ENCODE measurements at places on chromosomes 3 and 15. TPM values are rescaled to one million over a fixed set of nuclear protein-coding genes. Genes with fewer than 3 reads are reported as not detected.

MITF gene
- 16.2 TPM for total RNA-seq

MLF1 gene
- total RNA-seq, result 29.8 TPM

CEP19 gene
- 11.5 TPM for total RNA-seq

CCR2 gene
- total RNA-seq, result 1.7 TPM

ANXA2 gene
- total RNA-seq, result 733 TPM

CCR1 gene
- 24.1 TPM for total RNA-seq

RNU5B-1 gene
- not detected for total RNA-seq

SPINT1 gene
- 1.9 TPM for total RNA-seq

DNA sequence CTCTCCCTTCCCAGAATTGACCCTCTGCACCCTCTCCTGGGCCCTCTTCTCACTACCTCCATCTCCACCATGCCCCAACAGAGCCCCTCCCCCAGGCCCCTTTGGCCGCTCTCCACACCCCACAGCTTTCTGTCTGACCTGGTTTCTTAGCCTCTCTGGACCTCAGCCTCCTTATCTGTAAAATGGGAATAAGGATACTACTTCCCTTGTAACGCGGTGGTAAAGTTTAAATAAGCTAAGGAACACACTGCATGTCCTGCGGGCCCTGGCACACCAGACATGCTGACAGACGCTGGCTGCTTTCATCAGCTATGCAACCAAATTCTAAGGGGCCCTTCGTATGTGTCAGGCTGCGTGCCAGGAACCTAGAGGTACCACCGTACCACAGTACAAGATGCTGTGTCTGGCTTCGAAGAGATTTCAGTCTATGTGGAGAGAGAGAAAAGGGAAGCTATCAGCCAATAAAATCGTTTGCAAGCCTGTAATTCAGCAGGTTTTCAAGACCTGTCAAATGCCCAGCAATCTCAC, 777 bp upstream of the SLC51A start:
- no peaks in the 10 kb centered on the region for H3K27me3 ChIP-seq
- H3K36me3 ChIP-seq, result no peaks in the 10 kb centered on the region
- no peak overlapping the region for H3K4me3 ChIP-seq
- no peak for DNase-seq
- H3K4me1 ChIP-seq, result peaks cover 45% of the 10 kb centered on the region

DNA sequence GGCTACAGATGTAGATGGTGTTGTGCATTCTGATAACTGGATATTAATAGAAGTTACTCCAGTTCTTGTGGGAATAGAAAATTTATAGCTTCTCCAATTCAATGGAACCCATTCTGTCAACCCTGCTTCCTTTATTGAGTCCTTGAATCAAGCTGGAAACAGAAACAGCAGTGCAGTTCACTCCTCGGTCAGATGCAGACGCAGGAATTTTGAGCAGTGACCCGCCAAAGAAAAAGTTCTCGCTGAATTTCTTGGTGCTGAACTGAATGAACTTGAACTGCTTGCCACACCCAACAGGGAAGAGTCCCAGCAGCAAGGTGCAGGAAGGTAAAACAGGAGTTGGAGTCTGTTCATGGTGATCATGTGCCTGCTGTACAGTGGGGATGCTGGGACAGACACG, 10.3 kb downstream of the HRH1 start:
- H3K36me3 ChIP-seq, result no peaks in the 10 kb centered on the region
- DNase-seq, result no peak
- no peaks in the 10 kb centered on the region for H3K4me1 ChIP-seq
- H3K4me3 ChIP-seq, result no peak overlapping the region

DNA sequence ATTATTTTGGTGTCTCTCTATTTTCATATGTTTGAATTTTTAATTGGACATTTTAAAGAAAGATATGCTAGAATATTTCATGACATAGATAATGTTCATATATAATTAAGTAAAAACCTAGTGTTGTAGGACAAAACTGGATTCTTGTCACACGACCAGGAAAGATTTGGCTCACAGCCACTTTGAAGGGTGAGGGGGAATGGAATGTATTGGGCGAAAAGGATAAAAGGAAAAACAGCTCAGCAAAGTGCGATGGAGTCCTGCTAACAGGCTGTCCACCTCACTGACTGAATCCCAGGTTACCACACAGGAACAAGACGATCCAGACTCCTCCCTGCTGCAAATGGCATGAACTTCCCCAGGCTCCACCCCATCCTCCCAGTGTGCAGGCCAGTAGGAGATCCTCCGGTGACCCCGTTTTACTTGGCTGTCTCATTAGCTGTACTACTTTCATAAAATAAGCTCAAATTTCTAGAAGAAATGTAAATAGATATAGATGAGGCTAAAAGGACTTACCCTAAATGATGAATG, 186.2 kb downstream of the CD47 start:
- no peak overlapping the region for H3K4me3 ChIP-seq
- DNase-seq, result no peak
- H3K27me3 ChIP-seq, result no peaks in the 10 kb centered on the region
- H3K4me1 ChIP-seq, result peaks cover 14% of the 10 kb centered on the region
- H3K27ac ChIP-seq, result no peak overlapping the region

DNA sequence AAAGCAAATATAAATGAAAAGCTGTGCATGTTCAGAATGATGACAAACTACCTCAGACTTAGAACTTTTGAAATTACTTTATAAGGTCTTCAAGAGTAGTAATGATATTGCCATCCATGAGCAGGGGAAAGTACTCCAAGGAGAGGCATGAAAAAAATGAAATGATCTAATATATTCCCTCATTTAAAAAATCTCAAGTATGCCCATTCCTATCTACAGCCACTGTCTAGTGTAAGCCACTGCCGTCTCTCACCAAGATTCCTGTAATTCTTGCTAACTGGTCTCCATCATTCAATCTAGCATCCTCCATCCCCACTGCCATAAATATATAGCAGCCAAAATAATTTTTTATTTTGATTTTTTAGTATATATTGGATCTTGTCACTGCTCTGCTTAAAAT, 258.8 kb downstream of the PLOD2 start:
- H3K27me3 ChIP-seq, result no peaks in the 10 kb centered on the region
- no peaks in the 10 kb centered on the region for H3K36me3 ChIP-seq
- DNase-seq, result no peak
- no peak overlapping the region for H3K27ac ChIP-seq

DNA sequence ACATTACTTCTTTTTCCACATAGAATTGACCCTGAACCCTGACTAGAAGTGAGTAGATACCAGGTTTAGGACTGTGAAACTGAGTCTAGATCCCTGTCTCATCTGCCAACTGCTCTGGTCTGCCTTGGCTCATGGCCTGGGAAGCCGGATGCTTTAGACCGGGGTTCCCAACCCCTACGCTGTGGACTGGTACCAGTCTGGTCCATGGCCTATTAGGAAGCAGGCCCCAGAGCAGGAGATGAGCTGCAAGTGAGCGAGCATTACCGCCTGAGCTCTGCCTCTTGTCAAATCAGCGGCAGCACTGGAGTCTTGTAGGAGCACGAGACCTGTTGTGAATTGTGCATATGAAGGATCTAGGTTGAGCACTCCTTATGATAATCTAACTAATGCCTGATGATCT, 734.2 kb downstream of the AGBL1 start:
- H3K4me1 ChIP-seq, result no peaks in the 10 kb centered on the region
- H3K27ac ChIP-seq, result no peak overlapping the region
- H3K4me3 ChIP-seq, result no peak overlapping the region
- H3K27me3 ChIP-seq, result no peaks in the 10 kb centered on the region

- H3K4me1 ChIP-seq, result peaks cover 16% of the 10 kb centered on the region
- H3K27me3 ChIP-seq, result no peaks in the 10 kb centered on the region
Measured at GRCh38 chr3:126056681-126057500, 27.0 kb downstream of the SLC41A3 start.

GRCh38 chr3:188673646-188674186, 498.1 kb upstream of the TPRG1 start:
- H3K36me3 ChIP-seq, result no peaks in the 10 kb centered on the region
- no peaks in the 10 kb centered on the region for H3K27me3 ChIP-seq
- DNase-seq, result no peak
- no peak overlapping the region for H3K27ac ChIP-seq
- no peak overlapping the region for H3K4me3 ChIP-seq

GRCh38 chr15:74451861-74452835, 8.8 kb downstream of the UBL7 start:
- H3K27ac ChIP-seq, result no peak overlapping the region
- no peaks in the 10 kb centered on the region for H3K27me3 ChIP-seq
- peaks cover 83% of the 10 kb centered on the region for H3K36me3 ChIP-seq
- no peak overlapping the region for H3K4me3 ChIP-seq

DNA sequence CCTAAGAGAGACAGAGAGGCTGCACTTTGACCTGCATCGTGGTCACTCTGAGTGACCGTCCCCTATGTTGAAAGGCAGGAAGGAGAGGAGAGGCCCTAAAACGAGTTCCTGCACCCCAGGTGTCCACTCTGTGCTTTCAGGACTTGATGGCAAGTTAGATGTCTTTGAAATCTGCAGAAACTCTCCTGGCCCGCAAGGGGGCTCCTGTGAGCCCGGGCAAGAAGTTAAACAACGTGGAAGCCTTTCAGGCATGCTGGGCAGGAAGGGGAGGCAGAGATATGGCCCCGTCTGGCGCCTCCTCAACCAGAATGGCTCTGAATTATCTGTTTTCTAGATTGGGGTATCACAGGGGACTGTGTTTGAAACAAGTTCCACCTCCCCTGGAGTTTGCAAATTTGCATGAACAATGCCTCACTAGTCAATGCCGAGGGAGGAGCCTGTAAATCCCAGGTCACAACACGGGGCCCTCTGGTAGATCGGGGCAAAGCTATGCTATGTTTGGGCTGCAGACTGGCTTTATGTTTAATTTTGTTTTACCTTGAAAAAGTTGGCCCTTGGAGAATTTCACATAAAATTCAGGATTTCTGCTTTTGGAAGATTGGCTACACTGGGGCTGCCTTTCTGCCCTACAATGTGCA, 9.8 kb downstream of the CTXND1 start:
- peaks cover 7% of the 10 kb centered on the region for H3K4me1 ChIP-seq
- DNase-seq, result peak; percentile 37
- no peak overlapping the region for H3K4me3 ChIP-seq
- peaks cover 8% of the 10 kb centered on the region for H3K27me3 ChIP-seq
- H3K36me3 ChIP-seq, result no peaks in the 10 kb centered on the region

DNA sequence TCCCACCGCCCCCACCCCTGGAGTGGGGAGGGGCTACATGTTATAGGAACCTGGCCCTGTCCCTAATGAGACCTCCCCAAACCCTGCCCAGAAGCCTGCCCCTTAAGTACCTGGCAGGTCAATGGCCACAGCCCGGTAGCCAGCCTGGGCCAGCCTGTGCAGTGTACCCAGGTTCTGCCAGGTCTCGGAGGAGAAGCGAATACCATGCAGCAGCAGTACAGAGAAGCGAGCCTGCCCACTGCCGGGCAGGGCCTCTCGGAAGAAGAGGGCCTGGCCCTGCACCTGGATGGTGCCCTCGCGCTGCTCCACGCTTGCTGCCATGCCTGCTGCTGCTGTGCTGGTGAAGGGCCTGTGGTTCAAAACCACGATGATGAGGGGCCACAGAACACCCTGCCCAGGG, 2.5 kb downstream of the ABHD14B start:
- H3K27me3 ChIP-seq, result no peaks in the 10 kb centered on the region
- H3K4me1 ChIP-seq, result peaks cover 63% of the 10 kb centered on the region
- no peak for DNase-seq

- H3K4me3 ChIP-seq, result no peak overlapping the region
- H3K36me3 ChIP-seq, result no peaks in the 10 kb centered on the region
- no peak overlapping the region for H3K27ac ChIP-seq
- H3K27me3 ChIP-seq, result no peaks in the 10 kb centered on the region
- DNase-seq, result no peak
Measured at GRCh38 chr3:154290187-154290586, 34.1 kb downstream of the DHX36 start.

DNA sequence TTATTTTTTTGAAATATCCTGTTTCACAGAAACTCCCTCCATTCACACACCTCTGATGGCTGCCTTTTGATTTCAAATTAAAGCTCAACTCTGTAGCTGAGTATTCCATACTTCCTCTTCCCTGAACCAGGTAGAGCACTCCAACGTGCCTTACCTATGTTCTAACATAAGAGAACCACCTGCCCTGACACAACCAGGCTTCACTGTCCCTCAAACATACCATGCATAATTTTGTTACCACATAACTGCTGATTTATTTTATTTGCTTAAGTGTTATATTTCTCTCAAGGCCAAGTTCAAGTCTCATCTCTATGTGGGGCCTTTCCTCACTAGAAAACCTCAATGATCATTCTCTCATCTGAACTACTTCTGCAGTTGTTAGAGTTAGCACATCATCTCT, 209.7 kb downstream of the P3H2 start:
- H3K27me3 ChIP-seq, result no peaks in the 10 kb centered on the region
- H3K4me1 ChIP-seq, result no peaks in the 10 kb centered on the region
- no peak overlapping the region for H3K4me3 ChIP-seq
- DNase-seq, result no peak
- no peak overlapping the region for H3K27ac ChIP-seq
